ENCODE measurements at places on chromosomes 5 and 9.

DNA sequence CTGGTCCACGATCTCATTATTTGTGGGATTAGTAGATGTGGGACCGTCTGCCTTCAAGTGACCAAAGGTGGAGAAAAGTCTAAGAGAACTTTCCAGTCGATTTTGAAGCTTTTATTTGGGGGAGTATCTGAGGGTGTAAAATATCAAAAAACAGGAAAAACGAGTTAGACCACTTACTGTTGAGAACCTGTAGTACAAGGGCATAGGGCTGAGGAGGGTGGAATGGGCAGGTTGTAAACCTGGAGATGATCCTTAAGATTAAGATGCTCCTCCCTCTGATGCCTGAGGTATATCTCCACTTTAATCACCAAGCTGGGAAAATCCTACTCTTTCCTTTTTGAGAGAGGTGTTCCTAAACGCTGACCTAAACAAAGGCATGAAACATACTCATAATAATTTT is 32.0 kb upstream of the GTF2H2C start:
- no peak for DNase-seq

GRCh38 chr5:119405419-119405818 is 46.9 kb upstream of the HSD17B4 start:
- DNase-seq, result no peak

GRCh38 chr5:143896516-143896915 is 84.6 kb downstream of the HMHB1 start:
- DNase-seq, result no peak

DNA sequence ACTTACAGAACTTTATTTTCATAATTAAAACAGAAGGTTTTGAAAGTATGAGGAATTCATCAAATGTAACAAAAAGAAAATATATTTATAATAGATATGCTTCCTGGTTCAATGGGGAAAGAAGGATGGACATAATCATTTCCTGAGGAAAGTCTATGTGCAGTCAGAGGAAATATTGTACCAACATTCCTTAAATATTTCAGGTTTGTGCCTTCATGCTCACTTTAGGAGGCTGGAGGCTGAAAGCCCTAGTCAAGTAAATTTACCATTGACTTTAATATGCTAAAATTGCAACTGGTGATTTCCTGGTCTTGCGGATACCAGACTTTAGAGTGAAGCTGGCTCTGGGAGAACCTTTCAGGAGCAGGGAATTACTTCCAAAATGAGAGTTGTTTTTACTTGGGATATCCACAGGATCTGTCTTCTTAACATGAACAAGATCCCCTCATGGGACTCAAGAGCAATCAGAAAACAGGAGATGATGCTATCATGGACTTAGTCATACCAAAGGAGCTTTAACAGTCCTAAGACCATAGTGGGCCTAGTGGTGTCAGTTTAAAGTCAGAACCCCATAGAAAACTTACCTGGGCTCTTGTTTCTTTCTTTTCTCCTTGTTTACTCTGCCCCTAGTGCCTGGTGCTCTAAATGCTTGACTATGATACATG is 762.8 kb upstream of the GRAMD2B start:
- DNase-seq, result peak; percentile 18

- DNase-seq, result no peak
Measured at GRCh38 chr9:257957-258356, 43.3 kb downstream of the DOCK8 start.

GRCh38 chr5:17192191-17192590 is 25.2 kb upstream of the BASP1 start:
- DNase-seq, result no peak

DNA sequence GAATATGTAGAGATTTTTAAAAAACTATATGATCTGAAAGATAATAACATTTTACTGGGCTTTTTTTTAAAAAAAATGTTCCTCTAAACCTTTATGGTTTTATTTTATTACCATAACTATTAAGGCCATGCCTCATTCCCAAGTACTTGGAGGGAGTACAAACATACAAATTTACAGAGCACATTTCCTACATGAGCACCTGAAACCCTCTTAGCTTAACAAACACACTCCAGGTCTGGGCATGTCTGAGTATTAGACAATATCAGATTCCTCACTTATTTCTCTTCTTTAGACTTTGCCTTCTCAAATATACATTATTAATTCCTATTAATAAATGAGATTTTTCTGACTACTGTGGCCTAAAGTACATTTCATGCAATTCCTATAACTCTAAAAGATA is 319.2 kb downstream of the SLCO4C1 start:
- no peak for DNase-seq

DNA sequence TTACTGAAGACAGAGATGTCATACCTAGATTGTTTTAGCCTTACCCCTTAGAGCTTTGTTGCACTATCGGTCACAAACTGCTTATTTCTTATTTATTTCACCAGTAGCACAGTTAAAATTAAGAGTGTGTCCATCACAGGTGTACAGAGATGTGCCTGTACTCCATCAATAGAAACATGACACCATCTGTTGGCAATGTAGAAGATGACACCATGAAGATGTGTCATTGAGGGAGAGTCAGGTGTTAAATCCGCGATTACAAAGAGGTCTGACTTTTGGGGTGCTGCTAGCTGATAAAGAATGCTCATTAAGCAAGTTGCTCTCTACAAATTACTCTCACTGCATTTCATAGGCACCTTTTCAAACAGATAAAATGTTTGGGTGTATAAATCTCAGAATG is 164.4 kb downstream of the SMARCA2 start:
- no peak for DNase-seq

- DNase-seq, result peak; percentile 83
Measured at GRCh38 chr9:35962126-35962906, 4.4 kb upstream of the OR2S2 start.

DNA sequence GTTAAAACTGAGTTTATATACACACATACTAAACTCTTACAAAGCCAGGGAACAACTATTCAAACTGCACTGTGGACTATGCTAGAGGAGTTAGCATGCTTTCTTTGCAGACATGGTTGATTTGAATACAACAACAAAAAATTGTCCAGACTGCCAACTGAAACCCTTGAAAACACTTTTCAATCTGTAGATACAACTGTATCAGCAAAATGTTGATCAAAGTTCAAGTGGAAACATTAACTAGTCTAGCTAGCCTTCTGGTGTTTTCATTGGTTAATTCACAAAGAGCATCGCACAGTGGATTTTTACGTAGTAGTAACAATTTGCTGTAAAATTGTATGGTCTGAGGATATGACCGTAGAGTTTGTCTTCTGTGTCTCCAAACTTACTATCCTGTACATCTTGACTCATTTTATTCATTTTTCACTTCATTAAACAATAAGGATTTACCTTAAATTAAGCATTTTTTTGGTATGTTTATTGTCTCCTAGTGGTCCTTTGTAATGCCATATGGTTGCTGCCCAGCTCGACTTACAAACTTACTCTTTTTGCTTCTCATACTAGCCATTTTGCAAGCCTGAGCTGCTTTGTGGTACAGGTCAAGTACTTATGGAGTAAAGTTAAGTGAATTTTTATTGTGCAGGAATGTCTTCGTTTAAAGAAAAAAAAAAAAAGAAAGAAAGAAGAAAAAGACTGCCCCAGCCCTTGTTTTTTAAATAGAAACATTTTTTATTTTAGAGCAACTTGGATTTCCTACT is 123.4 kb downstream of the ZCCHC7 start:
- no peak for DNase-seq

- peak; percentile 84 for DNase-seq
Measured at GRCh38 chr5:151675611-151676313, 11.0 kb downstream of the SPARC start.

DNA sequence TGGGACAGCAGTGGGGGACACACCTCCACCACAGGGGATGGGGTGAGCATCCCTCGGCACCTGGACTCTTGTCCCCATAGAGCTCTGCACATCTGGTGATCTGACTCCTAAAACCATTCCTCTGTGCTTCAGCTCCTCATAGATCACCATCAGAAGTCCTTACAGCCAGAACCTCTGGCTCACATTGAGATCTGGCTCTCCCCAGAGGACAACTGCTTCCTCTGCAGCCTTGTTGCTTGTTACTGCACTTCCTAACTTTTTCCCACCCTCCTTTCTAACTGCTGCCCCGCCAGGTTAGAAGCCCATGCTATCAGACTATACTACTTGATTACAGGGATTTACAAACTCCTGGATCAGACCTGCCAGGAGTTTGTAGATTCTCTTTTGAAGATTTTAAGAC is 64.5 kb downstream of the ARSB start:
- DNase-seq, result no peak

GRCh38 chr9:14932641-14933040 is 22.4 kb upstream of the FREM1 start:
- no peak for DNase-seq

DNA sequence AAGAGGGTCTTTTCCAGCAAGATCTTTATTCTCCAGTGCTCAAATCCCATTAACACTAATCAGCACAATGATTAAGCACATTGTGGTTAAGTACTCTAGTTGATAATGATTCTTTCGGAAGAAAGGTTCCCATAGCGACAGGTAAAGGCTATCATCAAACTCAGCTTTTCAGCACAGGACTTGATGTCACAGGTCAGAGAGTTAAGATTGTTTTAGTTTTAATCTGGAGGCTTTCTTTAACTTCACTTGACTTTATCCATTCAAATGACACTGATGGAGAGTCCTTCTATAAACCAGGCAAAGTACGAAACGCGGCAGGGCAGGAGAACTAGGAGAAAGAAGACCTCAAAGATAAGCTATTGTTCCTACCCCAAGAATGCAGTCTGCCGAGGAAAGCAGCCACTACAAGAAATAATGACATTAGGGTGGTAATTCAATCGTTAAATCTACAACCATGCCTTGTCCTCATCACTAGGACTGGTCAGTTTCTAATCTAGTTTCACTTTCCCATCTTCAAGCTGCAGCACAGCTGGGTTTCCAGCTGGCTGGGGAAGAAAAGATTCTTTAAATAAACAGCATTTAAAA is 4.6 kb downstream of the NRG2 start:
- DNase-seq, result peak; percentile 21

DNA sequence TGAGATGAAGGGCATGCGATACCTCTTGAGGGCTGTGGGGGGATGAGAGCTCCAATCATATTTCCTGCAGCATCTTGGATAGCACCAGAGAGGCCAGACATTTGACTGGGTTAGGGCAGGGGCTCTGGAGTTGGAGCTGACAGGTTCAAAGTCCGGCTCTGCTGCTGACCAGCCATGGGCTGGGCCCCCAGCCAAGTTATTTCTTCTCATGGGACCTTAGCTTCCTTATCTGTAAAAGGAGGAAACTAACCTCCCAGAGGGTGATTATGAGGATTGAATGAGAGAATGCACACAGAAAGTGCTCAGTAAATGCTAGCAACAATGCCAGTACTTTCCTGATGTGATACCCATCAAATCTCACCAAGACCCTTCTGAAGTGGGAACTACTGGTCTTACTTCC is 65.2 kb upstream of the SLC25A51 start:
- peak; percentile 54 for DNase-seq

DNA sequence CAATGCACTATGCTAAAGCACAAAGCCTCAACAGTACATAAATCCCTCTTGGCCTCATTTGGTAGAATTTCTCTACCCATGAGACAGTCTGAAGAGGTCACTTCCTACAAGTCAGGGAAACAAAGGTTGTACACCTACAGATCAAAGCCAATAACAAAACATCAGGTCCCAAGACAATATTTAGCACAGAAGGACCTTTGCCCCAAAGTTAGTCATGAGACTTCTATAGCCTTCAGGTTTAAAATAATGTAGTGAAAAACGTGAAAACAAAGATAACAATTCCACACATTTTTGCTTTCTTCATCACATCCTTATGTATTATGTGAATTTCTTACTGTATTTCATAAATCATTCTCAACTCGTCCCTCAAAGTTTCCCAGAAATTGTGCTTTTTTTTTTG is 15.8 kb downstream of the AFF4 start:
- DNase-seq, result peak; percentile 72

DNA sequence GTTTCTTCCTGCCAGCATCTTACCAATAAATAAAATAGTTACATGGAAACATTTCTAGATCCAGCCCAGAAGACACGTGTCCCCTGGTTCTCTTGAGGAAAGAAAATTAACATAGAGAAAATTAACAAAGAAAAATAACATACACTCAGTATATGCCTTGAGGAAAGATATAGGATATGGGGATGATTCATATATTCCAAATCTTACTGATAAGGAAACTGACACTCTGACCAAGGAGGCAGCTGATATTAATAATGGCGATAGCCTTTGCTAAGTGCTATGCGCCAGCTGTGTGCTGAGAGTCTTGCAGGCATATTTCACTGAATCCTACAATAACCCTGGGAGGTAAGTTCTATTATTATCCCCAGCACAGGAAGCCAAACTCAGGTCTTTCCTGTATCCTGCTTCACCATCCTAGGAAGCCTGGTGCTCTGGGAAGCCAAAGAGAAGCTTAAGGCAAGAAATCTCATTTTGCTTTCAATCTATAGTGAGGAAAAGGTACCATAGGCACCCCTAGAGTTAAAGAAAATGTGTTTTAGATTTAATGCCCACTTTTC is 302.7 kb upstream of the NREP start:
- DNase-seq, result no peak

DNA sequence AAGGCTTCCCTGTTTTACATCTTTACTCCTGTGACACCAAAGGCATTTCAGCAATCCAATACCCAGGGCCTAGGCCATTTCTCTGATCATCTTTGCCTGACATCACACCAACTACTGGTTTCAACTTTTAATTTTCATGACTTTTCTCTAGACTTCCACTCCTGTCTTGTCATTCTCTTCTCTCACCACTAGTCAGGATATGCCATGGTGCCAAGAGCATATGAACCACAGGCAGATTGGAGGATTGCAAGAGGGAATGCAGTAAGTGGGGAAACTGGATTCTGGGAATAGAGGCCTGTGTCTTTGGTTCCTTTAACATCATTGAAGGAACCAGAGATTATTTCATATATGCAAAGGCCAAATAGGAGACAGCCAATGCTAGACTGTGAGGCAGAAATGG is 69.3 kb downstream of the ANKRD31 start:
- no peak for DNase-seq

DNA sequence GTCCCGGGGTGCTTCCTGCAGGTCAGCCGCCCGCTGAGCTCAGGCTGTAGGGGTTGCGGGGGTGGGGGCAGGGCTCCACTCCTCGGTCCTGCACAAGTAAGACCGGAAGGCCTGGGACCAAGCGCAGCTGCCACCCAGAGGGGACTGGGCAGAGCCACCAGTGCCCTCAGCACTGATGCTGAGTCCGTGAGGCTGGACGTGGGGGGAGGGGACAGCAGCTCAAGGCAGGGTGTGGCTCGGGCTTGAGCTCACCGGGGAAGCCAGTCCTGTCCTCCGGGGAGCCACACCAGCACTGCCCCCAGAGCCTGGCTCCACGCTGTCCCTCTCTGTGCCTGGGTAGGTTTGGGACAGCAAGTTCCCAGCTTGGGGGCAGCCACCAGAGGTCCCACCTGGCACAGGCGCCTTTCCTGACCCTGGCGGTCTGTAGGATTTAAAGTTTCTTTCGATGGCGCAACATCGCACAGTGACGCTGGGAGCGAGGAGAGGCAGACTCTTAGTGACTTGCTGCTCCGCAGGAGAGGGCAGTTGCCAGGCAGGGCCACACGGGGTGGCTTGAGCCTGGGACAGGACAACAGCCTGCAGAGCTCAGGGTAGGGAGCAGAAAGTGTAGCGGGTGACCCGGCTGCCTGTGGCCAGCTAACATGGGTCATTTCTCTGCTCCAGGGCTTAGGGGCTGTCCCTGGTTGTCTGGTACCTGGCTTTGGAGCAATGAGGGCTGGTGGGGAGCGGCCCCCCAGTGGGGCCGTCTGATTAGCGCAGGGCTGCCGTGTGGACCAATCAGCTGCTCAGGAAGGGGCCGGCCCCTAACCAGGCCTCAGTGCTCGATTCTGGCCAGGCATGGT is 5.7 kb downstream of the LCN1 start:
- no peak for DNase-seq
